Activated naive CD8-positive, alpha-beta T cell treated with anti-CD3 and anti-CD28 coated beads for 36 hours (primary cell): ENCODE measurements at places on chromosomes 7 and 10. TPM values are rescaled to one million over a fixed set of nuclear protein-coding genes. Genes with fewer than 3 reads are reported as not detected.

Gene CLEC5A
- not detected for total RNA-seq

Gene PRKAG2
- 19.4 TPM for total RNA-seq

Gene ADAM22
- total RNA-seq: 2.3 TPM

Gene LIPN
- total RNA-seq: not detected

Gene SLC35B4
- total RNA-seq: 15.7 TPM

Gene FKBP6
- not detected for total RNA-seq
